ENCODE measurements at places on chromosomes 2 and 18. TPM values are rescaled to one million over a fixed set of nuclear protein-coding genes. Genes with fewer than 3 reads are reported as not detected.

Gene ASXL3
- total RNA-seq: 2.6 TPM

Gene VAMP8
- 69.9 TPM for total RNA-seq

Gene SCG2
- not detected for total RNA-seq

Gene KANSL3
- total RNA-seq: 18.5 TPM

Gene NEURL3
- 0.43 TPM for total RNA-seq

All from left lobe of liver (tissue), 2 donors.